Anterior cingulate cortex (tissue), 58 donors: ENCODE measurements at places on chromosomes 4 and X.

GRCh38 chrX:23980011-23980441 is 47.0 kb downstream of the KLHL15 start:
- no peak for DNase-seq

- no peak for DNase-seq
These were observed 6.2 kb downstream of the NCAPG start for GRCh38 chr4:17817027-17817426.

GRCh38 chrX:45859407-45859806 is 658.7 kb upstream of the DIPK2B start:
- no peak for DNase-seq

DNA sequence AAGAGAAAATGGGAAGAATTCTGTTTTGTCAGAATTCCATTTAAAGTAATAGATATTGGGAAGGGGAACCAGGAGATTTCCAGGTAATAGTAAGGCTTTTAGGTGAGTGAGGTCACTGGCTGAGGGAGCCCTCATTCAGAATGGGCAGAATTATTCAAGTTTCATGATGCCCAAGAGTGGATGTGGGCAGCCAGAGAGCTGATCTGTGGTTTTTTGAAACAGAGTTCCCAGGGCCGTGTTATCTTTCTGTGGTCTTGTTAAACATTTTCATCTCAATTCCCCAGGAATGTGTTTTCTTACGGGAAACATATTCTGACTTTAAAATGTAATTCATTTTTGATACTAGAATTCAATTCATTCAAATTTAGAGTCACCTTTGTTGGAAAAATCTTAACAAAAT is 182.0 kb upstream of the AADAT start:
- no peak for DNase-seq

DNA sequence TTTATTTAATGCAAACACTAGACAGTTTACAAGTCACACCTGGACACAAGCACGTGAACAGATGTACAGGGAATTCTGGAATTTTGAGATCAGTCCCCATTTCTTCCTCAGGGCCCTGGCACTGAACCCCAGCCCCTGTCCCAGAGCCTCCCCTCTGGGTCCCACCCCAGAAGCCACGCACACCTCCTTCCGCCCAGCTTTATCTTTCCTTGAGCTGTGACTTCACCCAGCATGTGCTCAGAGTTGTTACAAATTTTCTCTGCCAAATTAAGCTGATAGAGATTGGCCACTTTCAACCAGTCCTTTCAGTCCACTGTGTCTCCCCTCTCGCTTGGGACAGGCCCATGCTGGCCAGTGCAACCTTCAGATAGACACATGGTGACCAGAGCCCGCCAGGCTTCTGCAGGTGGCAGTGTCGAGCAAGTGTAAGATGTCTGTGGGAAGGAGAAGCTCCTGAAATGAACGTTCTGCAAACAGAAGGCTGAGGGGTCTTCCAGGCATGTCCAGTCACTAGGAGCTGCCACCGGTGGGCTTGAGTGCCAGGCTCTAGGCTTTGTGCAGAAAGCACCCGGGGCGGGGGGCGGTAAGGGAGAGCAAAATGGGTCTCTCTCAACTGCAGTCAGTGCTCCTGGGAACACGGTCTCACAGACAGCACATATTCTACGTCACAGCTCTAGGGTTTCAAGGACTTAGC is 73.3 kb downstream of the MTMR1 start:
- no peak for DNase-seq

GRCh38 chr4:20487446-20487845 is 212.8 kb upstream of the PACRGL start:
- no peak for DNase-seq

DNA sequence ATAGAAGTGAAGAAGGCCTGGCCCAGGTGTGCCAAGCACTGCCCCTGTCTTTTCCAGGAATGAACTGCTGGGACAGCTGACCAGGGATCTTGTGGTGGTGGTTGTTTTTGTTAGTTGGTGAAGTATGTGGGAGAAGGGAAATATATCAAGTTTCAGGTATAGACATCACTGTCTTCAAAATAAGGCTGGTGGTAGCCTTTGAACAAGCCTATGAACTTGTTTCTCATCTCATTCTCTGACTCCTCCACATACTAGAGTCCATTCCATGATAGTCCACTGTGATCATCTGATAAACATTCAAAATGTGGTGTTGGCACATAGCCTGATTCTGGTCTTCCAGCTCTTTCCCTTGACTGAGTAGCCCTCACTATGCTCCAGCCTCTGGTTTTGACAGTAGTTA is 303.7 kb downstream of the CAMK2D start:
- no peak for DNase-seq

DNA sequence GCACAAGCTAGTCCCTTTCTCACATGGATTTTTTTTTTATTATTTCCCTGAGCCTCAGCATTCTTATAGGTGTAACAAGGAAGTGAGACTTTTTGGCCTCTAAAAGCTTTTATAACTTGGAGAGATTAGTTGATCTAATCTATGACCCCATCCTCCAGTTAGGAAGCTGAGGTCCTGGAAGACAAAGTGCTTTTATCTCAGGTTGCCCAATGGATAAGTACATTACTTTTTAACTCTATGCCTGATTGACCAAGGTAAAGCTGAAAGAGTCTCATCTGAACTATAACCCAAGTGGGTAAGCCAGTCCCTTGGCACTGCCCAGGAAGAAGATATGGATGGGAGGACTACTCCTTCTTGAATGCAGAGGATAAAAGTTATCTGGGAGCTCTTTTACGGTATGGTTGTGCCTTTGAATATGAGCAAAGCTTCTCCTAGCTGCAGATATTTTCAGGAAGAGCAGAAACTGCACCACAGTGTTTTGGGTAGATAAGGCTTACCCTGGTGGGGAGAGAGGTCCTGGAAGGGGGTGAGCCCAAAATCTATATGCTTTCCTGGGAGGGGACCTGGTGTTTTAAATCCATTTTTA is 40.2 kb downstream of the VSIG4 start:
- DNase-seq: no peak

- DNase-seq: no peak
These were observed 25.2 kb upstream of the NPFFR2 start for GRCh38 chr4:72006586-72006985.

DNA sequence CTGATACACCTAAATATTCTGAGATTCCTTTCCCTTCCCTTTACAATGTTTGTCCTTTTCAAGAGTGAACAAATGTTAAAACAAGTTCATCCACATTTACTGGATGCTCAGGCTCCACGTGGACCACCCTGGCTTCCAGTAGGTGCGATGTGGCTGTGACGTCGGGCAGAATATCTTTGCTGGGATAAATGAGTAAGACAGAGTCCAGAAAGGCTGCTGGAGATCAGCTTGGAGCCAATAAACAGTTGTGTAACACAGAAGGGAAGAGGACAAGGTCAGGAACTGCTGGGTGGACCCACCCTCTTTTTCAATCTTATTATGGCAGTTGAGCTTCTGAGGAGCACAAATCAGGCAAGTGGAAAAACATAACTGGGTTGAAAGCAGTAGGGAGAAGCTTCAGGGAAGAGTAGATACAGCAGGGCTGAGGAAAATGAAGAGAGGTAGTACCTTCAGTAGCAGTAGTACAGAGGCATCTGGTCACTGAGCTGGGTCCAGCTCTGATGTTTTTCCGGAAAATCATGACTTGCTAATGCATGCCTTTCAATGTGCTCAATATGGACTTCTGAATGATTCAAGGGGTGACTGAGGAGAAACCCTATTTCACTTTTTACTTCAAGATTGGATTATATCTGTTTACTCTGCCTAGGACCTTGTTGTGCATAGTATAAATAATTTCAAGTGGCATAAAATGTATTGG is 171.8 kb upstream of the MAD2L1 start:
- no peak for DNase-seq

GRCh38 chr4:19425146-19425545 is 826.6 kb upstream of the SLIT2 start:
- DNase-seq: no peak

DNA sequence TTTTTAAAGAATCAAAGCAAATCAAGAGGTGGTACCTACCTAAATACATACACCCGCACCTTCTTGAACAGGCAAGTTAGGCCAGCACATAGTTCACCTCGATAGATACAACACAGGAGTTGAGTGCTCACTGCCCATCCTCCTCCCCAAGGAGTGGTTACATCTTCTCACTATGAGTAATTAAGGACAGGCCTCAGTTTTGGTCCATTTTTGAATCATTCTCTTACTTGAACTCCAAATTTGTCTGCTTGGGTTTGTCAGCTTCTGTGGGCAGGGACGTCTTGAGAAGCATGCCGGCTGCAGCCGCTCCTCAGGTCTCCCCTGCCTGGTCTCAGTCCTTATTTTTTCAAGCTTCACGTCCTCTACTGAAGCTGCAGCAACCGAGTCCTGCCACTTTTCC is 190.6 kb upstream of the RBPJ start:
- DNase-seq: no peak
